ENCODE measurements at places on chromosomes 16 and 17.

- DNase-seq: no peak
Measured at GRCh38 chr16:64398793-64399192, 723.1 kb downstream of the CDH11 start.

- no peak for DNase-seq
Measured at GRCh38 chr17:48860034-48860433, 29.2 kb downstream of the CALCOCO2 start.

GRCh38 chr17:418421-418751 is 65.8 kb upstream of the RPH3AL start:
- no peak for DNase-seq

GRCh38 chr17:65750631-65751115 is 189.2 kb upstream of the AXIN2 start:
- DNase-seq: peak; percentile 55

- no peak for DNase-seq
Measured at GRCh38 chr16:56352351-56353053, 72.8 kb downstream of the AMFR start.

DNA sequence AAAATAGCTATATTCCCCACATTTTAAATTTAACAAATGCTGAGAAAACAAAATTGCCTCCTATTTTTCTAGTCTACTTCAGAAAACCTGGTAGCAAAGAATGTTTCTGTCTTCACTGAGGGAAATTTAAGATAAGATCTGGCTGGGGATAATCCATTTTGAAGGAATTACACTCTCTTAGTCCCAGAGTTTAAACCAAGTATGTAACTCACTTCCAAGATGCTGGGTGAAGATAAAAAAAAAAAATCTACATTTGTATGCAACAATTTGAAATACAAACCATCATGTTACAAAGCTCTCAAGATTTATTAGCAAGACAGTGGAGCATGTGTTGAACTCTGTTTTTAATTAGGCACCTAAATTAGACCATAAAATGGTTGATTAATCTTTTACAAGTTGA is 5.7 kb downstream of the HS3ST3B1 start:
- no peak for DNase-seq
